Neural crest cell (in vitro differentiated cells): ENCODE measurements at places on chromosomes 16 and 17. TPM values are rescaled to one million over a fixed set of nuclear protein-coding genes. Genes with fewer than 3 reads are reported as not detected.
A peak's percentile ranks its signal among the peaks of the same experiment; 100 is the strongest.

- peak; percentile 32 for DNase-seq
Measured at GRCh38 chr16:31713945-31714902, 159.4 kb upstream of the ZNF267 start.

GRCh38 chr16:84595052-84595481 is 22.8 kb downstream of the COTL1 start:
- DNase-seq = no peak

DNA sequence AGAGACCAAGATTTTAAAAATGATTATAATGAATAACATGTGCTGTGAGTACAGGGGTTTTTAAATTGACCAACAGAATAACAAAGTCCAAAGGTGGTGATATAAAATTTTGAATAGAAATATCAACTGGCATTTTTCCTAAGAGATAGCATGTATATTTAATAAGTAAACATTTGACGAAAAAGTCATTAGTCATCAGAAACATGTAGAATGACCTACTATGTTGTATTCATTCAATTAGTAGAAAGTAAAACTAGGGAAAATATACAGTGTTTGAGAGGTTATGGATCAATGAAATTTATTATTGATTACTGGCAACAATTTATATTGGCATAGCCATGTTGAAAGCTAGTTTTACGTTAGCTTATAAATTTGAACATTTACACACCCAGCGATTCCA is 30.6 kb upstream of the CNTNAP4 start:
- no peak for DNase-seq

GRCh38 chr16:46763147-46763546 is 15.0 kb upstream of the MYLK3 start:
- DNase-seq = no peak

DNA sequence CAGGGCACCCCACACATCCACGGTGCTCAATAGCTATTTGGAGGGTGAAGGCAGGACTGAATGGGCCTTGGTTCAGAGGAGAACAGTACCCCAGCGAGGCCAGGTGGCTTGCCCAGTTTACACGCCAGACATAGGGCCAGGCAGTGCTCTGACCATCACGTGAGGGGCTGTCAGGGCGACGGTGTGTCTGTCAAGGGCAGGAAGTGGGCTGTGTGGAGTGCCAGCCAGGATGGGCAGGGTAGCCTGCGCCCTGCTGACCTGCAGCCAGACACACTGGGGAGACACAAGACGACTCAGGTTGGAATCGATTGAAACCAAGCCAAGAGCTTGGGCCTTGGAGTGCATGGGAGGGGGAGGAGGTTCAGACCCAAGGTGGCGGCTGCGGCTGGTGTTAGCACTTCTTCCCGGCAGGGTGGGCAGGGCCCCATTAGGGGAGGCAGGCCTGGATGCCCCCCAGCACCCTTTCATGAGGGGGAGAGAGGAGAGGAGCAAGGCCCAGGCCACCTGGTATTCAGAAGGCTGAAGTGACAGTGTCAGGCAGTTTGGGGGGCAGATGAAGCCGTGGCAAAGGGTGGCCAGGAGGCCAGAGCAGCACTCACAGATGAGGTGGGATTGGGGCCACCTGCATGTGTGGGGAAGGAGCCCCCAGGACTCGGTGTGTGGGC is 68.2 kb downstream of the SREBF1 start:
- no peak for DNase-seq

DNA sequence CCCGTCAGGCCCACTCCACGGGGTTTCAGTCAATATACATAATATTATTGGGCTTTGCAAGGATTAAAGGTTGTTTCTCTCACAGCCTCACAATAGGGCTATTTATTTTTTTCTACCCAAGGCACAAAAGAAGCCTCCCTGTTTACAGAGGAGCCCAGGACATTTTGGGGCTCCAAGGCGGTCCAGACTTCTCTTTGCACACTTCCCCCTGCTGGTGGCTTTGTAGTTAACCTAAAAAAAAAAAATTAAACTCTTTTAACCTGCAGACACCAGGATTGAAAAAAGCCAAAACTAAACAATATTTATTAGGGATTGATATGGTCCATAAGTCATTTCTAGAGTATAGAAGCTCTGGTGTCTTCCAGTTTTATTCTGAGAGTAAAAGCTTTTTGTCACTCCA is 169.7 kb upstream of the ZFHX3 start:
- no peak for DNase-seq

GRCh38 chr17:56699186-56699894 is 105.8 kb downstream of the NOG start:
- DNase-seq = peak; percentile 9

DNA sequence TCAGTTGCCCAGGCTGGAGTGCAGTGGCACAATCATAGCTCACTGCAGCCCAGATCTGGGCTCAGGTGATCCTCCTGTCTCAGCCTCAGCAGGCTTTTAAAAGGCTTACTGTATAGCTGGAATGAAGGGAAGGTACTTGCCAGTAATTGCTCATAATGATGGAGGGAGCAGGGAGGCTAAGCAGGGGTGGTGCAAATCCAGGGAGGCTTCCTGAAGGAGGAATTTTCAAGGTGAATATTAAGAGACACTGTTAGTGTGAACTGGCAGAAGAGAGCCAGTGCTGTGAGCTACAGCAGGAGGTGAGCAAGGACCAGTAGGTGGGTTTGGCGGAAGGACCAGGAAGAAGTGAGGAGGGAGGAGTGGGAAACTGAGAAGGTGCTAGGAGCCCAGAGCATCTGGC is 24.7 kb downstream of the CRHR1 start:
- no peak for DNase-seq

DNA sequence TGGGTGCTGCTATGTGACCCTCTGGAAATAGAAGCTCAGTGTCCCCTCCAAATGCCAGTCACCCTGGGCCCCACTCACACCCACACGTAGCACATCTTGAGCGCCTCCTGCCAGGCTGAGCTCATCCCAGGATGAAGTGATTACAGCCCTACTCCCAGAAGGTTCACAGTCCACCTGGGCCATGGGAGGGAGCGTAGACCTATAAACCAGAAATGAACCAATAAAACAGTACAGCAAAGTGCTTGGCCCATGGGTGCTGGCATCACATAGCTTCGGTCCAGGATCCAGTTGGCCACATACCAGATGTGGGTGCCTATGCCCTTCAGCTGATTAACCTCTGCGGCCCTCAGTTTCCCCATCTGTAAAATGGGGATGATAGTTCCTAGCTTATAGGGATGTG is 2.2 kb upstream of the BICDL2 start:
- DNase-seq = no peak

CD7 gene
- total RNA-seq = not detected in 2 replicates

CCL23 gene
- not detected in 2 replicates for total RNA-seq

WSCD1 gene
- 75.8 and 93.3 TPM in 2 replicates for total RNA-seq
